ENCODE measurements at places on chromosomes 1 and 21.
A peak's percentile ranks its signal among the peaks of the same experiment; 100 is the strongest.

DNA sequence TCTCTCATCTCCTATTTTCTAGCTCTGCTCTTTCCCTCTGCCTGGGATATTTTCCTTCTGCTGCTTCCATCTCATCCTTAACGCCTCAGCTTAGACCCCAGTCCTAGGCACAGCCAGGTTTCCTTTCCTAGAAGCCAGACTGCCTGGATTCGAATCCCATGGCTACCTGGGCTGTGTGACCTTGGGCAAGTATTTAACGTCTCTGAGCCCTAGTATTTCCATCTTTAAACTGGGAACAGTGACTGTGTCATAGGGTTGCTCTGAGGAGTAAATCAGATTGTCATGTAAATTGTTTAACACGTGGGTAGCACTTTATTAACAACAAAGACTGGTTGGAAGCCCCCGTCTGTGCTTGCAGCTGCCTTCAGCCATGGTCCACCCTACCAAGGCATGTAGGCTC is 18.4 kb downstream of the DHRS3 start:
- no peak for DNase-seq

DNA sequence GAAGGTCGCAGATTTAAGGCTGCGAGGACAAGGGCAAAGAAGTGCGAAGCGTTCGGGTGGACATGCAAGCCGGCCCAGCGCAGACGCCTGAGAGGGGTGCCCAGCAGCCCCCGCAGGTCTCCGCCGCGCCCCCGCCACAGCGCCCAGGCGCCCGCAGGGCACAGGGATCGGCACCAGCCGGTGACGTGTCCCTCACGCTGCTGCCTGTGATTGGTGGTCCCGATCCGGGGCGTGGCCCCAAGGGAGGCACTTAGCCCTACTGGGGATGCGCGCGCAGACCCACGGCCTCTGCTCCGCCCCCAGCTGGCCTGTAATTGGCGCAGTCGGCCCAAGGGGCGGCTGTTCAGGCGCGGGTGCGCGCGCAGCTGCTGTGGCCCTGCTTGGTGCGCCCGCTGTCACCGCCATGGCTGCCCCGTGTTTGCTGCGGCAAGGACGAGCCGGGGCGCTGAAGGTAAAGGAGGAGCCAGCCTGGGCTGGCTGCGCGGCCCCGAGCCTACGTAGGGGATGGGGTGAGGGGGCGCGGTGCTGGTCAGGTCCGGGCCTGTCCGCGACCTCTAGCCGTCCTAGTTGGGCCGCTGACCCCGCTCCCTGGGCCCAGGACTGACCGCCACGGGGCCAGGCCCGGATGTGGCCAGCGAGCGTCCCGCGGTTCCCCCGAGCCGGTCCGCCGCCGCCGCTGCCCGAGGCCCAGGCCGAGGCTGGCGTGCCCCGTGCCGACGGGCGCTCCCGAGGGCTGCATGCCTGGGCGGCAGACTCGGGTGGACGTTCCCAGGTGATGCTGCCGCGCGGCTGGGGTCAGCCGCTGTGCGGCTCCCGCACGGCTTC is at the start of gene NDUFV3:
Gene NDUFV3, plus strand, starts transcription at position 379 of the 825 bp plus-strand sequence. Its CDS starts 25 bp downstream, at position 404.
- peak; percentile 100 for DNase-seq

GRCh38 chr1:156122519-156123355 is 8.2 kb downstream of the LMNA start:
- peak; percentile 72 for DNase-seq

DNA sequence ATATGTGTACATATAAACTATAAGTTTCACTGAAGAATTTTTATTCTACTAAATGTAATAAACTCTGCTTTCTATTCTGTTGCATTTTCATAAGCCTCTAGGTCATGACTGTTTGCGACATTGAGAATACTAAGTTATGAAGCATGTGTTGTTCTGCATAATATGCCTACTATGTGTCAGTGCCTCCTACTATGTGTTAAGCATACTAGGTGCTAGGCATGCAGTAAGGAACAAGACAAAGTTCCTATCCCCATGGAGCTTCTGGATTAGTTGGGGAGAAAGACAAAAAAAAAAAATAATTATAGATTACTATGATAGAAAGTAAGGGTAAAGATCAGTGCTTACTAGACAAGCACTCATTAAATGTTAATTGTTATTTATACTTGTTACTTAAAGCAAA is 1.3 kb downstream of the SDCCAG8 start:
- DNase-seq: no peak

DNA sequence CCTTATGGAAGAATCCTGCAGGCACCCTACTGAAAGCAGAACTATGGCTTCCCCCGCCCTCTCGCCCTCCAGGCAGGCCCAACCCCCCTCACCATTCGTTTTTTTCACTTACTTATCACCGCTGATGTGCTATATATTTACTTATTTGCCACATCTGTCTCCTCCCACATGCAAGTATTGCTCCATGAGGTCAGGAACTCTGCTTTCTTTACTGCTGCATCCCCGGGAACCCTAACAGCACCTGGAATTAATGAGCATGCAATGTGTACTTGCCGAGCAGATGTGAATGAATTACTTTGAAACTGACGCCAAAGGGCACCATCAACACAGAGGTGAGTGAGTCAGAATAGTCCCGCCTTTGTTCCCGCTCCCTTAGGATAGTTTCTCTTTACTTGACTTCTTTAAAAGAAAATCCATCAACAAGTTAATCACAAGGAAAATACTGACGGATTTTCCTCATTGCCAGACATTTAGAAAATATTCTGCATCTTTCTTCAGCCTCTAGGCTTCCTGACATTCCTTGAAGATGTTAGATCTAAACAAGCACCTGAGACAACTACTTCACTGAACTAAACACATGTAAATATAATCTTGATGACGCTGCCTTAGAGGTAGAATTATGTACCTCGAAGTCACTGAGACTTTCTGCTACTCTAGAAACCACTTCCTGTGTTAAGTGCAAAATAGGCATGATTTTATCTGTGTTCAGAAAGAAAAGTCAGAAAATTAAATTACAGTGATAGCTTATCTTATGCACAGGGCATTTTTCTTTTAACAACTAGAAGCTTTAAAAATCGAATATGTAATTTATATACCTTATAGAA is 17.5 kb upstream of the RAB4A start:
- DNase-seq: peak; percentile 59

DNA sequence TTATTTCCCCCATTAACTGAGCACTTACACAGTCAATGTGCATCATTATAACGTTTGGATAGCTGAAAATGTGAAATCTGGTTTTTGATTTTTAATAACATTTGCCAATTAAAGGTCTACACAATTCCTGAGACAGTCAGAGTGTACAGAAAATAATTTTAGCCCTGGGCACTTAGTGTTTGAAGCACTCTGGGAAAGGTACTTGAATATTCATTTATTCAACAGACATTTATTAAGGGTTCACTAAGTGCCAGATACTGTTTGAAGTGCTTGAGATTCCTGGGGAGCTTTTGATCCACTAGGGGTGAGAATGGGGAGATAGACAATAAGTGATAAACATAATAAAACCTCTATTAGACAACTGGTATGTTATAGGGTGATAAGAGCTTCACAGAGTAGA is 141.8 kb downstream of the DISC1 start:
- DNase-seq: no peak

Data from NCI-H345 (cell line).